Calu3 (cell line): ENCODE measurements at places on chromosomes 1 and 21. TPM values are rescaled to one million over a fixed set of nuclear protein-coding genes. Genes with fewer than 3 reads are reported as not detected.

The CCDC17 gene
- 4.7 and 8.3 TPM in 2 replicates for total RNA-seq

The AVPR1B gene
- not detected in 2 replicates for total RNA-seq

DNA sequence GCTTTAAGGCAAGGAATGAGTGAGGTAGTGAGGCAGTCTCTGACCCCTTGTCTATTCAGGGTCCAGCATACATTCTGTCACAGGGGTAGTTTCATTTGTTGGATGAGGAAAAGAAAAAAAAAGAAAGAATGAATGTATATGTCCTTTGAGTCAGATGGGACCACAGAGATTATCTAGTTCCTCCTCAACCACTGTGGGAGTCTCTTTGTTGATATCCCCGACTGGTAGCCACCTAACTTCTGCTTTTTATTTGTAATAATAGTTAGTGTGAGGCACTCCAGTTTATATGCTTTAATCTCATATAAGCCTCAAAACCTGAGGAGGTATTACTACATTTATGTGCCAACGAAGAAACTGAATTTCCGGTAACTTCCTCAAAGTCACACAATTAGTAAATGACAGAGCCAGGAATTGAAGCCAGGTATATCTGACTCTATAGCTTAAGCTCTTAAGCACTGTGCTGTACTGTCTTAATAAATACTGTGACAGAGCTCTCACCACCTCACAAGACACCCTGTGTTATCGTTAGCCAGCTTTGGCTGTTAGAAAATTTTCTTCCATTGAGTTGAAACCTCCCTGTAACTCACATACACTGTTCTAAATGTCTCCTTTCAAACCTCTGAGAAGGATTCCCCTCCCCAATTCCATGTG is 82.2 kb downstream of the MDM4 start:
- DNase-seq = no peak

- DNase-seq = no peak
These were observed 11.9 kb upstream of the COL18A1 start for GRCh38 chr21:45393021-45393420.

The IGSF9 gene
- total RNA-seq = 7.5 and 7.6 TPM in 2 replicates

DNA sequence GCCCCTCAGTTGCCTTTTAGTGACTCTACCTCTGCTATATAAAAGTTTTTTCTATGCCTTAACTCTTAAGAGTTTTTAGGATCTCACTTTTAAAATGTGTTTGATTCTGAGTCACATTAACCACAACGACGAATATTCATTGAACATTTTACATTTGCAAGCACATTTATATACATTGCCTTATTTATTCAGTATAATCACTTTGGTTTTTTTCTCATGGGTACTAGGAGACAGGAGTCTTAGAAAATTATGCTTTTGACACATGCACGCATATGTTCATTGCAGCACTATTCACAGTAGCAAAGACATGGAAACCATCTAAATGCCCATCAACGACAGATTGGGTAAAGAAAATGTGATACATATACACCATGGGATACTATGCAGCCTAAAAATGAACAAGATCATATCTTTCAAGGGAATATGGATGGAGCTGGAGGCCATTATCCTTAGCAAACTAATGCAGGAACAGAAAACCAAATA is 236.9 kb upstream of the SPAG17 start:
- no peak for DNase-seq

The OR2T33 gene
- not detected in 2 replicates for total RNA-seq

The PTGER3 gene
- total RNA-seq = 0.09 and 0.10 TPM in 2 replicates

The PRSS38 gene
- not detected in 2 replicates for total RNA-seq

- no peak for DNase-seq
These were observed 585.8 kb downstream of the ADGRL2 start for GRCh38 chr1:82386365-82387011.

DNA sequence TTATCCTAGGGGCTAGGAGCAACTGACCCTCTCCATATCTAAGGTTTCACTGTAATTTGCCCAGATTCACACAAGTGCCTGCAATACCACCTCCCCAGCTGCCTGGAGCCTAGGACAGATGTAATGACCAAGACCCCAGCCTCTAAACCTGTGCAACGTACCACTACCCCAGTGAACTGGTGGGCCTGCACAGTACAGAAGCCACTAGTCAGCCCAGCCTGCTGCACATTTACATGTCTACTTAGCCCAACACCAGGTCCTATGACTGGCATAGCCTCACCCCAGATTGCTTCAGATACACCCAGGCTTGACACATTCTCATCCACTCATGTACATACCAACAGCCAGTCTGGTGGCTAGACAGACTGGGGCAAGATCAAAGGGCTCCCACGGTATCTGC is 1336.6 kb downstream of the BRINP3 start:
- DNase-seq = no peak

DNA sequence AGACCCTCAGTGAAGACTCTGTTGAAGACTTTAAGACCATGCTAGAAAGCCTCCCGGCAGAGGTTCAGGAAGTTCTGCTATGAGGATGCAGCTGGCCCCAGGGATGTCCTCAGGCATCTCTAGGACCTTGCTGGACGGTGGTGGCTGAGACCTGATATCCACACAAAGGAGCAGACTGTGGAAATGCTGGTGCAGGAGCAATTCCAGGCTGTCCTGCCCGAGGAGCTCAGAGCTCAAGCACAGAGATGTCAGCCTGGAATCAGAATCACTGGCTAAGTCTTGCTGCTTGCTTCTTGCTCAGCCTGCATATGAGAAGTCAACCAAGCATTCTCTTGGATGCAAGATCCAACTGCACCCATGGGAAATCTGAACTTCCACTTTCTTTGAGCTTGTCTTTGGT is 22.0 kb upstream of the CDC42 start:
- DNase-seq = no peak

DNA sequence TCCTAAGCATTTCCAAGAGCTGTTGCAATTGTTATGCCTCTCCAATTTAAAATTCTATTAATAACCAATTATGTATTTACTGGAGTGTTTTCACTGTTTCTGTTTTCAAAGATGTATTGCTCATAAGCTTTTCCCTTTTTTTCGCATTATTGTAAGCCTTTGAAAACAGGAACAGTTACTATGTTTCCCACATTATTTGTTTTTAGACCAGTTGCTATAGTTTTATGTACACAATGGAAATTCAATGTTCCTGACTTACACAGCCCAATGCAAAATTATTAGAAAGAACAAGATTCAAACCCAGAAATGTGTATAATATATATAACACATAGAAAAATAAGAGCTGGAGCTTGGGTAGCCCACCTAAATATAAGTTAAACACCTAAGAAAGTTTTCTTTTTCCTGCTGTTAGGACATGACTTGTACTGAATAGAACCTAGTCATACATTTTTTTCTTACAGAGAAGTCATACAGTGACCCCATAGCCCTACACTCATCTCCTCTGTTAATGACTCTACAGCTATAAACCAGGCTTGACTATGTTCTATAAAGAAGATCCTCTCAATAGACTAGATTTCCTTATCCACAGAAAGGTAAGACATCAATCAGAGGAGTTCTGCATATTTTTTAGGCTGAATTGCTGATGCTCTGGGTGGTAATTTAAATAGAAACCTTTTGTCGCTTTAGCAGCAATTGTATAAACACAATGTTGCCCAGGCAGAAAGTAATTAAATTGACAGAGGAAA is 299.6 kb downstream of the USH2A start:
- no peak for DNase-seq

DNA sequence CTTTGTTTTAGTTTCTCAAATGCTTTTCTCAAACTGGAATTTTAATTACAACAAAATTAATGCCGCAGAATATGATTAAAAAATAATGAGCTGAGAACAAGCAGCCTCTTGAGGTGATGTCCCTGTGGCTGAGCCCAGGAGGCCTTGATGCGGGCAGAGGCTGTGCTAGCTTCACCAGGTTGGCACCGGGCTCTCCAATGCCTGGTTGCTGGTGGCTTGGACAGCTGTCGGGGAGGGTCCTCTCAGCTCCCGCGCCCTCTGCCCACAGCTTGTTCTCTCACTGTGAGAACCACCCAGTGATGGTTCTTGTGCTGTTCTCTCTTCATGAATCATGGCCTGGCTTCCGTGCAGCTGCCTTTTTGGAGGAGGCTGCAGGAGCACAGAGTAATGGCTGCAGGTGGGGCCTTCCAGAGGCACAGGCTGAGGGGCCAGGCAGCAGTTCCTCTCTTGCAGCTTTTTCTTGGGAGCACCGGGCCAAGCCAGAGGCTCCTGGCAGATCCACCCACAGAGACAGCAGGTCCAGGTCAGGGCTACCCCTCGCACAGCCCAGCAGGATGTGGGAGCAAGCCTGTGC is 156.3 kb downstream of the PCBP3 start:
- no peak for DNase-seq

- no peak for DNase-seq
These were observed 744 bp upstream of the WDR26 start for GRCh38 chr1:224435318-224435763.

DNA sequence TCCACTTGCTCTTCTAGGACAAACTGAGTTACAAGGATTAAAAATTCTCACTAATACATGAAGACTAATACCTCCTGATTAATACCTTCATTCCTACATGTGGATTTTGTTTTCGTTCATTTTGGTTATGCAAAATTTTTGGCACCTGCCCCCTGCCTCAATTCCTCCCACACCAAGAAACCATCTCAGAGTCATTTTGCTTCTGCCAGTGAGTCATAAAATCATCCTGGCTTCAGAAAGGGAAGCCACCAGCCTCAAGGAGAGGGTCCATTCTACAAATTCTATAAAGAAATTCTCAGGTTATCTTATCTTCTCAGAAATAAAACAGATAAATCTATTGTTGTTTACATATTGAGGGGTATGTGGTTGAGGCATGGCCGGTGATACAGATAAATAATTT is 103.2 kb upstream of the COA6 start:
- DNase-seq = no peak

GRCh38 chr1:70812442-70813109 is 235.0 kb downstream of the PTGER3 start:
- DNase-seq = no peak

DNA sequence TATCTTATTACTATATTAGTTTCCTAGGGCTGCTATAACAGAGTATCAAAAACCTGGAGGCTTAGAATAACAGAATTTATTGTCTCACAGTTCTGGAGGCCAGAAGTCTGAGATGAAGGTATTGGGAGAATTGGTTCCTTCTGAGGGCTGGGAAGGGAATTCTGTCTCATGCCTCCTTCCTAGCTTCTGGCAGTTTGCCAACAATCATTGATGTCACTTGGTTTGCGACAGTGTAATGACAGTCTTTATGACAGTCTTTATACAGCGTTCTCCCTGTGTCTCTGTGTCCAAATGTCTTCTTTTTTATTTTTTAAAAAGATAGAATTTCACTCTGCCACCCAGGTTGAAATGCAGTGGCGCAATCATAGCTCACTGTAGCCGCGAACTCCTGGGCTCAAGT is 15.8 kb upstream of the CENPF start:
- no peak for DNase-seq

The FAM151A gene
- total RNA-seq = not detected in 2 replicates

The EPS15 gene
- 50.0 and 51.2 TPM in 2 replicates for total RNA-seq

The RPE65 gene
- not detected in 2 replicates for total RNA-seq

The AZIN2 gene
- 3.3 and 3.6 TPM in 2 replicates for total RNA-seq

DNA sequence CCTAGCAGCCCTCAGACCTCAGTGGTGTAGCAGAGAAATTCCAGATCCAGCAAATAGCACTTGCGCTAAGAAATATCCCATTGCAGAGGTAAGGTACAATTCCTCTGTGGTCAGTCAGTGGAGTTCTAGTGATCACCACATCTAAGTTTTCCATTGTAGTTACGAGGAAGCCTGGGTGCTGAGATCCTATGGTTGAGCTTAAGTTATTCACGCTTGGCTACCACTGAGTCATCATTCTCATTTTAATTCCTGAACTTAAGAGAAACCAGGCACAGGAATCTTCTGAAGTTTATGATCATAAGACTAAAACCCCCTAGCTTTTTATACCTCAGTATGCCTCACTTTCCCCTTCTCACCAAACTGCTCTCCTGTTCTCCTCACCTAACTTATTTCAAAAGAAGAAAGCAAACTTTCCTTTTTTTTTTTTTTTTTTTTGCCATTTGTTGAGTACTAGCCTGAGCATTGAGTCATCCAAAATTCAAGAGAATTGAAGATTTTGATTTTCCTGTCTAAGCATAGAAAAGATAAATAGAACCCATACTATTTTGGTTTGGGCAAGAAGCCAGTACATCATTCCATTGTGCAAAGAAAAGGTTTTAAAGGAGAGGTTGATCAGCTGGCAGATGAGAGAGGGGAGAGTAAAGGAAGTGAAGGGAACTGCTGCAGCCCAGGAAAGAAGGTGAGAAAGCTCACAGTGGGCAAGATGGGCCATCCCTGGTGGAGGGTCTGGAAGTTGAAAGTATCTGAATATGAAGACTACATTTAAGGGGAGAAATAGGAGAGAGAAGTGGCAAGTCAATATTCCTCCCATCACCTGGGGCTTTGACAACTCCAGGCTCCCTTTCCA is 39.9 kb downstream of the SERBP1 start:
- no peak for DNase-seq

GRCh38 chr1:198780376-198780775 is 141.5 kb downstream of the PTPRC start:
- DNase-seq = no peak

The NGF gene
- total RNA-seq = not detected in 2 replicates

- no peak for DNase-seq
These were observed 1.9 kb downstream of the ANKRD34A start for GRCh38 chr1:145962157-145963102.
